ENCODE measurements at places on chromosomes 7 and 10.

DNA sequence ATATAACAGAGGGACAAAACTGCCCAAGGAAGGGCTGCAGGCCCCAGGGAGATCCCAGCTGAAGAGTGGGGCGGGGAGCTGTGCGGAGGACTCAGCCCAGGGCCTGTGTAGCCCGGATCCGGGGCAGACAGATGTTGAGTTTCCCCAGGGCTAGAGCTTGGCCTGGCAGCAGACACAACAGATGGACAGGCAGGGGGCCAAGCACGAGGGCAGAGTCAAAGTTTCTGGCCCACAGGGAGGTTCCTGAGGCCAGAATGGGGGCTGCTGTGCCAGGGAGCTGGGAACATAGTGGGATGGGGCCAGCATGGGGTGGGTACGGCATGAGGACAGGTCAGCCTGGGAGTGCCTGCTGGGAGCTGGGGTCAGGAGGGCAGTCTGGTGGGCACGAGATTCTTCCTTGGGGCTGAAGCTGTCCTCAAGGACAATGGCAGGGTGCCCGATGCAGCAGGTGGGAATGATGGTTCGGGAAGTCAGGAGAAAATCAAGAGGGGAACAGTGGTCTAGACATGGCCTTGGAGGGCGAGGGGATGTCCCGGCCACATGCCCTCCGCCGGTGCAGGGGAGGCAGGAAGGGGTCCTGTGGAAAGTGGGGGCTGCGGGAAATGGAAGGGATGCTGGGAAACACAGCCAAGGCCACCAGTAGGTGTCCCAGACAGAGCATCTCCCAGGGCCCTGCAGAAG is 519.1 kb upstream of the FOXK1 start:
- no peak for DNase-seq

- no peak for DNase-seq
Measured at GRCh38 chr7:114589436-114589835, 174.8 kb downstream of the FOXP2 start.

DNA sequence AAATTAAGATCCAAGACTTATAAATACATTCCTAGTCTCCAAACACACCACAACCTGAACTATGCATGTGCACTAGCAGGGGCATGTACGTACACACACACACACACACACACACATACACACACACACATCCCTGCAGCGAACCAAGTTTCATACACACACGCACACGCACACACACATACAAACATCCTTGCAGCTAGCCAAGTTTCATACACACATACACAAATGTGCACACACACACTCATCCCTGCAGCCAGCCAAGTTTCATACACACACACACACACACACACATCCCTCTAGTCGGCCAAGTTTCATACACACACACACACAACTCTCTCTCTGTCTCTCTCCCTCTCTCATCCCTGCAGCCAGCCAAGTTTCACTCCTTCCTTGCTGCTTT is 82.7 kb upstream of the WIPF3 start:
- peak; percentile 20 for DNase-seq

GRCh38 chr7:66152371-66153191 is 37.9 kb downstream of the CRCP start:
- DNase-seq: no peak

DNA sequence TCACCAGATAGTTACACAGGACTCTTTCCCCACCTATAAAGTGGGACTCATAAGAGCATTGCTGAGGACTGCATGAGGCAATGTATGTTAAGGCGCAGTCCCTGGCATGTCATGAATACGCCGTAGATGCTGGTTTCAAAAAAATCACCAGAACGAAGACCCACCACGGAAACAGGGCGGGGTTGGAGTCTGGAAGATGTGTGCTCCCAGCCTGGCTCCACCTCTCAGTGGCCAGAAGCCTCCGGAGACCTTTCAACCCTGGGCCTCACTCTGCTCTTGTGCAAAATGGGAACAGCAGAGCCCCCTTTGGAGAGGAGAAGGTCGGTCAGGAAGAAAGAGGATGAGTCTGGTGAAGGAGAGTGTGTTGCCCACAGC is 12.4 kb upstream of the ZMIZ1 start:
- DNase-seq: no peak

- DNase-seq: no peak
Measured at GRCh38 chr10:124185084-124185483, 91.7 kb upstream of the CHST15 start.

- no peak for DNase-seq
Measured at GRCh38 chr10:30127120-30127541, 67.7 kb upstream of the JCAD start.
